T-helper 2 cell (primary cell): ENCODE measurements at places on chromosomes 2 and 18.

- DNase-seq: no peak
Measured at GRCh38 chr2:239260546-239261327, 140.1 kb downstream of the HDAC4 start.

- DNase-seq: no peak
Measured at GRCh38 chr2:160271171-160272086, 71.4 kb upstream of the ITGB6 start.

DNA sequence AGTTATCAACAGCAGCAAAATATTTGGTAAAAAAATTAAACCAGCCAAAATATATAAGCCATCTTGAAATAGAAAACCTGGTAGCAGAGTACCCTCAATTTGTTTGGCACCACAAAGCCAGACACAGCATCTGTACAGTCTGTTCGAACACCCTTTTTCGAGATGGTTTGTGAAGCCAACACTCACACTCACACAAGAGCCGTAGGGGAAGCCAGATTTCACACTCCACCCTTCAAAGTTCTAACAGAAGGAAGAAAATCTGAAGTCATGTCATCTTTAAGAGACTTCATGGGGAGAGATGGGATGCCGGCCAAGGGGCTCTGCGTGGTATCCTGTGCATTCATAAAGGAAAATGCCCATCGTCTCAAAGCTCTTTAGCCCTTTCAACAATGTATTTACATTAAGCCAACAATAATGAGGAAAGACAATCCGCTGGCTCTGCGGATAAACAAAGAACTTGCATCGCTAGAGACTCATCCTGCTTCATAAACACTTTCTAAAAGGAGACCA is 451.5 kb upstream of the CHST9 start:
- no peak for DNase-seq

DNA sequence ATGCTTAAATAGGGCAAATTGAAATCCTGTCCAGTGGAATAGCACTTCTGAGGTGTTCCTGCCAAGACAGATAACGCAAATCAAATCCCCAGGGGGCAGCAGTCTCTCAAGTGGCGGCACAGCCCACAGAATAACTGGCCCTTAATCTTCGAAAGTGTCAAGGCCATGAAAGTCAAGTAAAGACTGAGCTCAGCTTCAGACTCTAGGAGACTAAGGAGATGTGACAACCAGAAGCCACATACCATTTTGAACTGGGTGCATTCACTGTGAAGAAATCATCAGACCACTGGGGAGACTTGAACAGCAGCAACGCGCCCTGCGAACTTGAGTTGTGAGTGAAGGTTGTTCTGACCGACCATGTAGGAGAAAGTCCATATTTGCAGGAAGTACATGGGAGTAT is 66.0 kb upstream of the ASAP2 start:
- no peak for DNase-seq

- DNase-seq: no peak
Measured at GRCh38 chr2:237956402-237956736, 10.4 kb upstream of the UBE2F start.

- no peak for DNase-seq
Measured at GRCh38 chr2:238915196-238915595, 67.3 kb downstream of the TWIST2 start.

GRCh38 chr2:58645017-58645416 is 403.9 kb upstream of the FANCL start:
- no peak for DNase-seq

- no peak for DNase-seq
Measured at GRCh38 chr2:196750291-196750923, 49.1 kb downstream of the GTF3C3 start.

- no peak for DNase-seq
Measured at GRCh38 chr2:46909771-46910419, 5.7 kb downstream of the MCFD2 start.
